ENCODE measurements at places on chromosomes 7 and 10.
A peak's percentile ranks its signal among the peaks of the same experiment; 100 is the strongest.

DNA sequence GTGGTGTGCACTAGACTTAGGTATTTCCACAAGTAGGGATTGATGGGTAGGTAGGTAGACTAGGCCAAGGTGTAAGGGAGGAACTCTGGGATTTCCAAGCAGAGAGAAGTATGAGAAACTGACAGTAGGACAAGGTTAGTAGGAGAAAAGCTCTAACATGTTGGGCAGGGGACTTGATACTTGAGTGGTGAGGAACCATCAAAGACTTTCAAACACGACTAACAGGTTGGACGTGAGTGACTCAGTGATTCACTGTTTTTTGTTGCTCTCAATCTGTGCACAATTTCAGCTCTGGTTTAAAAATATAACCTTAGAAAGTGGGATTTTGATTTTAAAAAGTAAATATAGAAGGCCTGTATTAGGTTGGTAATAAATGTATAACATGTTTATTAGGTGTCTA, 44.4 kb downstream of the KLHDC10 start:
- DNase-seq, result no peak

GRCh38 chr7:120856621-120857352, 1.2 kb downstream of the TSPAN12 start:
- DNase-seq, result peak; percentile 14

DNA sequence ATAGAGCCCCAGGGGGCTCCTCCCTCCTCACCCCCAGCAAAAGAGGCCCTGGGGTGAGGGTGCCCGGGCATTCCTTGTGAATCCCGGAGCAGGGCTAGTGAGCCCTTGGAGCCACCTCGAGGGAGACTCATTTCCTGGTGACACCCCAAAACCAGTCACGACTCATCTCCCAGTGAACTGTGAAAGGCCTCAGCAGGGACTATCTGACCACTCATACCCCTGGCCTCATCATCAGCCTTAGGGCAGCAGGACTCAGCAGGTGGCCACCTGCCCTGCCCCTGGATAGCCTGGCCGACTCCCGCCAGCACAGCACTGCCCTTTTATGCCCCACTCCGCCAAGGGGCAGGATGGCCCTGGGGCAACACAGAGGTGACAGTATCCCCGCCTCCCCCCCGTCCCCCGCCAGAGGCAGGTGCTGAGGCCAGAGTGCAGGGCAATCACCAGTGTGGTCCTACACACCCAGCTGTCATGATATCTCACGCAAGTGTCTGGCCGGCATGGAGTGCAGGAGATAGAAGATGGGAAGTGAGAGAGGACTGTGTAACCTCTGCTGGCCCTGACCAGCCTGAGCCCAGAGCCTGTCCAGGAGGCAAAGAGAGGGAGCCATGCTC, 3.2 kb downstream of the SNCG start:
- peak; percentile 35 for DNase-seq

DNA sequence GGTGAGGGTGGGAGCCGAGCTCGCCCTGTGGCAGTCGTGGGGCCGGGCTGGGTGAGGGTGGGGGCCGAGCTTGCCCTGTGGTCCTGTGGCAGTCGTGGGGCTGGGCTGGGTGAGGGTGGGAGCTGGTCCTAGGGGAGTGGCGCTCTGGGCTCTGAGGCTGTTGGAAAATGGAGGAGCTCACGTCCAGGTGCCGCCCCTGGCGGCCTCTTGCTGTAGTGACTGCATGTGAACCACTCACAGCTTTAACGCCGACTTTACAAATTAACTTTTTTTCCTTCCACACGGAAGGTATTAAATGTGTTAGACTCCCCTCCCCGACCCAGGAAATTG, 312.6 kb downstream of the WDR37 start:
- no peak for DNase-seq

DNA sequence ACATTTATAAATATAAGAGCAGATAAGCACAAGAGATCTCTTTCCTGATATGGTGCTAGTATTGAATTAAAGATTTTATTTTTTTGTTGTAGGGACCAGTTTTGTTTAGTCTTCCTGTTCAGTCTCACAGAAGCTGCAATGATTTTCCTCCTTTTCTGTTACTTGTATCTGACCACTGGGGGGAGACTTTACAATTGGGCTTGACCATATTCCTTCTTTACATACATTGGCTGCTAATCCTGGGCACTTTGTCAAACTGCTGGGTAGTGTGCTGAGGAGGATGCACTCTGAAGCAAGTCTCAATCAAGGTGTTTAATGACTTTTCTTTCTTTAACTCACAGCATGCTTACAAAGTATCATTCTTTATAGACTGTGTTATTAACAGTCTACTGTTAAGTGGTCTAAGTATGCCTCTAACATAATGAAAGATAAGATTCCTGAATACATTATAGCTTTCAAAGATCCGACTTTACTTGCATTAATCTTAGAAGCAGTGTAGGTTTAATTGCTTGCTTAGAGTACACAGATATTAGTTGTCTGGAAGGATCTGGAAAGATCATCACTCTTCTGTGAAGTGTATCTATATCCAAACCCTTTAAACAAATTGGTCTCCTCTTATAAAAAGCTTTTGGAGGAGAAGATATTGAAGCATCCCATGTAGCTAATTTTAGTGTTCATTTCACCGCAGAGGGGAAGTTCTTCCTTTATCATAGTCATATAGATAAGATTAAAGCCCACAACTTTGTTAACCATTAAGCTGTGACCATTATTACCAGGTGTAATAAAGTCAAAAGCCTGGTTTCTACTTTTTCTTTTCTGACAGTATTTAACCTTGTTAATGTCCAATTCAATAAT, 3.1 kb downstream of the PALS2 start:
- DNase-seq, result peak; percentile 83

DNA sequence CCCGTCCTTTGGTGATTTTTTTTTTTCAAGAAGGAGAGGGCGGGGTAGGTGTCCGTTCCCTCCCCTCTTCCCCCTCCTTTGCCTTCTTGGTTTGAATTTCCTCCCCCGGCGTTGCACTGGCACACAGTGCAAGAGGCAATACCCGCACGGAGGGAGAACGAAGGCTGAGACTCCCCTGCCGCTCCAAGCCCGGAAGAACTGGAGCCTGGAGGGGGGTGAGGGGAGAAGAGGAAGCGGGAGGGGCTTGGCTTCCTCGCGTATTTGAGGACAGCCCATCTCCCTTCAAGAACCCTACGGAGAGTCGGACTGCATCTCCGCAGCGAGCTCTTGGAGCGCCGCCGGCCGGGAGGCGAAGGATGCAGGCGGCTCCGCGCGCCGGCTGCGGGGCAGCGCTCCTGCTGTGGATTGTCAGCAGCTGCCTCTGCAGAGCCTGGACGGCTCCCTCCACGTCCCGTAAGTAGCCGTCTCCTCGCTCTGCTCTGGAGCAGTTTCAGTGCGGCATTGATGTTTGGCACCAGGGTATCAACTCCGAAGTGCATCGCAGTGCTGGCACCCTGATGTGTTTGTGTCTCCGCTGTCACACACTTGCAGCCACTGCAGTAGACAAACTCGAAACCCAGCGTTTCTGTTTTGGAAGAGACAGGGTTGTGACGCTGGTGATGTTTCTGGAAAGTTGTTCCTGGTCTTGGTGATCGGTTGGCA, at the start of gene CNTNAP2:
CNTNAP2 (plus strand) TSS at position 281 of the 702 bp plus-strand sequence; CDS start at position 357, 76 bp downstream.
- DNase-seq, result peak; percentile 12

DNA sequence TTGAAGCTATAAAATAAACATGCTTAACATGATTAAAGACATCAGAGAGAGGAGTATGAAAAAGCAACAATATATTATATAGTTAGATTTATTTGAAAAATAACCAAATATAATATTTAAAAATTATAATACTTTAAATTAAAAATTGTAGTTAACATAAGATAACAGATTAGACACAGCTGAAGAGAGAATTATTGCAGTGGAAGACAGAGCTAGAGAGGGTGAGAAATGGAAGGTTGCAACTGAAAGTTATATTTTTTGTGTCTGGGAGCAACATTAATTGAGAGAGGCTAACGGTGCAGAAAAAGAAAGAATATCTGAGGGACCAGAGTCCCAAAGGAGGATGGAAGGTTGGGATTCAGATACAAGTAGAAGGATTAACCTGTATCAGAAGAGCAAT, 548.9 kb upstream of the FZD8 start:
- no peak for DNase-seq

DNA sequence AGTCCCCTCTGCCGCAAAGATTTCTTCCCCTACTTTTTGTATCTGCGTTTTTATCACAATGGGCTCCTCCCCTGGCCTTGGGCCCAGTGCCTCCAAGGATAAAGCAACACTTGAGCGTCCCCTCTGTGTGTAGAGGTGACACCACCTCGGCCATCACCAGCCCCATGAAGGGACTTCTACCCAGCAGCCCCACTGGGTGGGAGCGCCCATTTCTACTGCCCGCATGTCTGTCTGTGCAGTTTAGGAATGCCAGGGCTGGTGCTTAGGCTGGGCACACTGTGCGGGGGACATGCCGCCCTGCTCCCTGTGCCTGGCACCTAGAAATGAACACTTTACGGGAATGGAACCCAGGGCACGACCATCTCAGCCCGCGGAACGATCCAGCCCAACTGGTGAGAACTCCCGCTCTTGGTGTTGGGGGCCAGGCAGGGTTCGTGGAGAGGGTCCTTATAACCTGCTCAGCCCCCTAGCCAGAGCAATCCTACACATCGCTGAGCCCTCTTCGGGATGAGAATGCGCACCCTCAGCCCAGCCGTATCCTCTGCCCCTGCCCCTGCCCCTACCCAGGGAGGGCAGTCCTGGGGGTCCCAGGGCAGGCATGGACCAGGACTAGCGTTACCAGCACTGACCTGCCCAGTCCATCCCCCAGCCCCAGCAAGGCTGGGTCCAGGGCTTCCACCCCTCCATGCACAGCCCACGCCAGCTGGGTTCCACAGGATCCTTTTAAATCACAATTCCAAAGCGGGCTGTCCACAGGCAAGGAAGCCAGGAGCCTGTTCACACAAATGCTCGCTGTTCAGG, 12.8 kb downstream of the CRYGN start:
- DNase-seq, result no peak

DNA sequence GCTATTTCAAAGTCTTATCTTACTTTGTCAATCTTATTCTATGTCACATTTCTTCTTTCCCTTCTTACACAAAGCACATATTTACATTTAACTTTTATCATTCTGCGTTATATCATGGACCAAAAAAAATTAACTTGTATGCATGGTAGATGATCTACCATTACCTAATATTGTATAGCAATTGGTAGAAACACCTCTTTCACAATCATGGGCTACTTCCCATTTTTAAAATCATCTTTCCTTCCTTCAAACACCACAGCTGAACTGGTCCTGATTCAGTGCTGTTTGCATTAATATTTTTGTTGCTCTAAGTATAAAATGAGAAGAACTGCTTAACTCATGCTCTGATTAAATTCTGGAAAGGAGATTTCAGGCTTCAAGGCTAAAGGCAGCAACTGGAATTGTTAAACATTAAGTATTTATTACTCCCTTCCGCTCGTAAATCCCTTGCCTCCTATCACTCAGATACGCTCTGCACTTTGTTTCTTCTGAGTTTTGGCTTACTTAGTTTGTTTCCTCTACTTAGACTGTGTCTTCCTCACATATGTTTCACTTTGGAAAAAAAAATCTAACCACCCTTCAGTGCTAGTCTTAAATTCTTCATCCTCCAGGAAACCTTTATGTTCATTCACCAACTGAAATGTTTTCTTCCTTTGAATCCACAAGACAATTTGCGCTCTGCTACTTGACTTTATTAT, 901.4 kb downstream of the PCDH15 start:
- no peak for DNase-seq

DNA sequence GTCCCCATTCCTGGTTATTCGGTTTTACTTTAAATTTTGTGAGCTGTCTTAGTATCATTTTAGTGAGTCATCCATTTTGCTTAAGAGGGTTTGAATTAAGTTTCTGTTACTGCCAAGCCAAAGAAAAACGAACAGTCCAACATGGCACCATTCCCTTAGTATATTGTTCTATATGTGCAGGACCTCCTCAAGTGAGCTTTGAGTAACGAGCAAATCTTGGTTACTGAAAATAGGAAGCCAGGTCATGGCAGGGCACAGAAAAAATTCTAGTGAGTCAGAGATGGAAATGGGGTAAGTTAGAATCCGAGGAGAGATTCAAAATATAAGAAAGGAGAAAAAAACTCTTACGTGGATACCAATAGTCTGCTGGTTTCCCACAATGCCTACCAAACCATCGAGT, 292.9 kb downstream of the BAMBI start:
- DNase-seq, result peak; percentile 6

DNA sequence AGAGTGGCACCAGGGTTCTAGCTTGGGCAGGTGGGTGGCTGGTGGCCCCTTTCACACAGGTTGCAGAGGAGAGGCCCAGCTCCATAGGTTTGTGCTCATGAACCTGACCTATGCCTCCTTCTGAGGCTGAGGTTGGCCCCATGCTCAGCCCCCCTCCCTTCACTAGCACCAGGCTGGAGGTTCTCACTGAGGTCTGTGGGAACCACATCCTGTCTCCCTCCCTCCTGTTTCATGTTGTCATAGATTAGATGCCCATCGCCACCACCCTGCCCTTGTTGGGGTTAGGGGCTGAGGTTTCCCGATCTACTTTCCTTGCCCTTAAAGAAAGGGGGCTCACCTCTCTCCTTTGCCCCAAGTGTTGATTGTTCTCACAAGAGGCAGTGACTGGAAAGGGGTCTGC, 14.7 kb downstream of the NEUROG3 start:
- no peak for DNase-seq

DNA sequence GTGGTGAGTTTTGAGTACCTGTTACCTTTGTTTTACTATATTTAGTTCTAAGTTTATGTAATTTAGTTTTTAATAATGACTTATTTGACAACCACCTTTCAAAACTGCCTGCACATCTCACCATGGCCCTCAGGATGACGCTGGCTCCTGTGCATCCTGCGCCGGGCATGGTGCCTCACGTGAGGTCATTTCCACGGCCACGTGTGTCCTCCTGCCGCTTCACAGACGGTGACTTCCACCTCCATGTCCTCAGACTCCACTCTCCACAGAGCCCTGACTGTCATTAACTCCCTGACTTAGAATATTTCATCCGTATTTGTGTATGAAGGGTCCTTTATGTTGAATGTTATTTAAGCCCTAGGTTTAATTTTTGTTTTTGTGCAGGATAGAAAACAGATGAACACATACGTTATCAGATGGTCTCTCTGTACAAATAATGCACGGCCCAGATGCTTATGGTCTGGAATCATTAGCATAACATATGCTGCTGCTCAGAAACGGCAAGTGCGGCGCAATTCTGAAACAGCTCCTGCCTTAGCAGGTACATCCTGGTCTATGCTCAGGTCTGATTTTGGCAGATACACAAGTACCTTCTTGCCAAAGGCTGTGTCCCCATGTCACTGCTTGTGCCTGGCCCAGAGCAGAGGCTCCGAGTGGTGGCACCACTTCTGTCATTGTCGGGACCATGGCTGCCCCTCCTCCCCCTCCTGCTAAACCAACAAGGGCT, 155.8 kb downstream of the WDR37 start:
- DNase-seq, result no peak

DNA sequence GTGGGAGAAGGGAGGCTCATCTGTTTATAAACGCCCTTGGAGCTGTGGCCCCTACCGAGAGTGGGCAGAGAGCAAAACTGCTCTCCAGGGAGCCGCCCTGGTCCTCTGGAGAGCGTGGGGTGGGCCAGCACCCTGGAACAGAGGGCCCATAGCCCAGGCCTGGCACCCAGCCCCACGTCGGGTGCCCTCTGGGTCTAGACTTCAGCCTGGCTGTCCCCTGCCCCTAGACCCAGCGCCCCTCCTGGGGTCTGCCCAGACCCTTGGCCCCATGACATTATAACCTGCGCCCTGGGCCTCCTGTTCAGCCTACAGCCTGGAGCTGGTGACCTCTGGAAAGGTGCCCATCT, 24.7 kb downstream of the GET4 start:
- no peak for DNase-seq

- DNase-seq, result peak; percentile 7
Measured at GRCh38 chr10:44863344-44864047, 47.6 kb upstream of the TMEM72 start.

- no peak for DNase-seq
Measured at GRCh38 chr10:29081951-29082685, 206.8 kb upstream of the LYZL1 start.

- no peak for DNase-seq
Measured at GRCh38 chr7:26538689-26539088, 247.0 kb downstream of the SNX10 start.

All from fibroblast of mammary gland (primary cell).